ENCODE measurements at places on chromosomes 3 and 15.
A peak's percentile ranks its signal among the peaks of the same experiment; 100 is the strongest.

GRCh38 chr15:71049706-71050422, 65.4 kb upstream of the THSD4 start:
- no peak for DNase-seq

- no peak for DNase-seq
These were observed 52.7 kb downstream of the RPN1 start for GRCh38 chr3:128597900-128598299.

- DNase-seq, result no peak
These were observed 79.2 kb upstream of the COL8A1 start for GRCh38 chr3:99559196-99559595.

- no peak for DNase-seq
These were observed 35.1 kb downstream of the MDFIC2 start for GRCh38 chr3:70277304-70277703.

DNA sequence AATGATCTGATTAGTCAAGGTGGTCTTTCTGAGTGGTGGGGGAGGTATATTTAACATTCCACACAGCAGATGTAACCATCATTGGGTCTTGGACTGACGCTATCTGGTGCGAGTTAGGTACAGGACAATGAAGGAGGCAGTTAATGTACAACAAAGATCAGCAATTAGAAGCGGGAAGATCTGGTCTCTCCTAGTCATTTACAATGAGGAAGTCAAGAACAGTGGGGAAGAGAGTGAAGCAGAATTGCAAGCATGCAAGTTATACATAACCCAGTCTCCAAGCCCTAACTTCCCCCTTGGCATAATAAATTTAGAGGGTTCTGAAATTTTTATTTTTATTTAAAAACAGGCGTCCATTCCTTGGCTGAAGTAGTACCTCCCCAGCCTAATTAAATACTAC, 14.1 kb downstream of the GPD1L start:
- no peak for DNase-seq

DNA sequence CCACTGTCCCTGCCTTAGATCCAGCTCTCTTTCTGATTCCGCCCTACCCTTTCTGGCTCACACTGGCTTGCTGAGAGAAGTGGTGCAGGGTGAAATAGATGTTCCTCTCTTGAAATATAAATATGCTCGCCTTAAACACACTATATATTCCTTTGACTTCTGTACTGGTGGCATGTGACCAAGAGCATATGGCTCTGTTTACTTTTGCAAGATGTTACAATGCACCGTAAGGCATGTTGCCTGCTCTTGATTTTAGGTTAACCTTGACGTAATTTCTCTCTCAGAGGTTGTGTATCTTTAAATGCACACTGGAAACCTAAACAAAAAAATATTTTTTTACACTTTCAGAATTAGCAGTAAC, 749 bp downstream of the RSRC1 start:
- no peak for DNase-seq

DNA sequence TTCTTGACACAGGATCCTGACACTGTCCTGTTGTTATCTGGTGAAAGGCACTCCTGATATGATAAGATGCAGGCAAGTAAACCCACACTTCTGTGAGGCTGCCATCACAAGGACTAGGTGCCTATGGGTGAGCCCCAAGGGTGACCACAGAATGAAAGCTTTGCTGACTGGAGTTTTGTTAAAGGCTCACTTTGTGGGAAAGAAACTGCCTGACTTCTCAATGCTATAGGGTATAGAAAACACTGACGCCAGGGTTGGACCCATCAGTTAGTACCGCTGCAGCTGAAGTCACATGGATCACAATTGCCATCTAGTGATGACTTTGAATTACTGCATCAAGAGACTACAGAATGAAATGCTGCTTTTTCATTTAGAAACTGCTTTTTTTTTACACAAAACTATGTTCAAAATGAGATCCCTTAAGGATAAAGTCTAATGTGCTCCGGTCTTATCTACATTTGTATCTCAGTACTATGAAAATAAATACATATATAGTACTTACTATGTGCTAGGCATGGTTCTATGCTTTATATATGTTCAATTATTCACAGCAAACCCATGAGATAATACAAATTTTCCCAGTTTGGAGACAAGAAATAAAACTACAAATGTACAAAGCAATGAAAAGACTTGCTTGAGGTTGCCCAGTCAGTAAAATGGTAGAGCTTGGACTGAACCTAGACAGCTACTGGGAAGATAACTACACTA, 64.2 kb upstream of the CMSS1 start:
- peak; percentile 56 for DNase-seq

GRCh38 chr3:37934631-37935289, 55.8 kb upstream of the VILL start:
- no peak for DNase-seq

DNA sequence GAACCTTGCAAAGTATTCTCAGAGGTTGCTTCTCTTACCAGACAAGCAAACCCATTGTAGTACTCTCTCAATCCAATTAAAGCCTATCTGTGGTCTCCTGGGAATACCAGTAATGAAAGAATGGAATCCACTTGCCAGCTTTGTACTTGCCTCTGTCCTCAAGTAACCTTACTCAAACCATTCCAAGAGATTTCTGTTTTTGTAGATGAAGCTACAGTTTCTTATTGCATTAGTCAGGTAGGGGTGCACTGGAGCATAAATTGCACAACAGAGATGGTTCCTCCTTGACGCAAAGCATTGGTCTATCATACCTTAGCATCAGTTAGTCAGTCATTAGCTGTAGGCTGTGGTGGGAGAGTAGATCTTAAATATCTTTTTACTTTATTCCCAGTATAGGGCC, 52.9 kb downstream of the BTLA start:
- no peak for DNase-seq

DNA sequence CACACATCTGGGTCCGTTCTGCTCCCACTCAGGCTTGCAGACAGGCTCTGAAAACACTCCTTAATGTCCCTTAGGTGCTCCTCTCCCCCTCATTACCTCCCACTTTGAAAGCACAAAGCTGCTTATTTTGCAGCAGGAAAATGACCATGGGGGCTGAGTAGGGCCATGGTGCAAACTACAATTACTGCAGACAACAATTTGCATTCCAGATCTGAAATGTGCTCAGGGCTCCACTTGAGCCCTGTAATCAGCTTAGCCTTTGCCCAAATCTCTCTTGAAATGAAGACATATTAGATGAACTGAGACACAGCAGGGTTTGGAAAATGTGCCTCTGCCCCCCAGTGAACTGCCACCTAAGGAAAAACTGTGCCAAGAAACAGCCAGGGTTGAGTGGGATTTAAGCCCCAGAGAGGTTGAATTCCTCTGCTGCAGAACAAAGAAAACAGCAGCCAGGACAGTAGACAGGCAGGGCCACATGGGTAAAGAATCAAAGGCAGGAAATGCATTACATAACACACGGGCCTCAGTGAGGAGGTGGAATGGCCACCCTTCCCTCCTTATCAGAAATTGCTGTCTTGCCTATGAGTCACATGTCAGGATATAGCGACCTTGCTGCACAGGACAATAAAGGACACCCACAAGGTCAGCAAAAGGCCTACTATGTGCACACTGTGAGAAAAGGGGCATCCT, 126.8 kb upstream of the ARHGEF3 start:
- DNase-seq, result peak; percentile 25

GRCh38 chr3:45870099-45870498, 16.2 kb upstream of the CCR9 start:
- DNase-seq, result peak; percentile 33

DNA sequence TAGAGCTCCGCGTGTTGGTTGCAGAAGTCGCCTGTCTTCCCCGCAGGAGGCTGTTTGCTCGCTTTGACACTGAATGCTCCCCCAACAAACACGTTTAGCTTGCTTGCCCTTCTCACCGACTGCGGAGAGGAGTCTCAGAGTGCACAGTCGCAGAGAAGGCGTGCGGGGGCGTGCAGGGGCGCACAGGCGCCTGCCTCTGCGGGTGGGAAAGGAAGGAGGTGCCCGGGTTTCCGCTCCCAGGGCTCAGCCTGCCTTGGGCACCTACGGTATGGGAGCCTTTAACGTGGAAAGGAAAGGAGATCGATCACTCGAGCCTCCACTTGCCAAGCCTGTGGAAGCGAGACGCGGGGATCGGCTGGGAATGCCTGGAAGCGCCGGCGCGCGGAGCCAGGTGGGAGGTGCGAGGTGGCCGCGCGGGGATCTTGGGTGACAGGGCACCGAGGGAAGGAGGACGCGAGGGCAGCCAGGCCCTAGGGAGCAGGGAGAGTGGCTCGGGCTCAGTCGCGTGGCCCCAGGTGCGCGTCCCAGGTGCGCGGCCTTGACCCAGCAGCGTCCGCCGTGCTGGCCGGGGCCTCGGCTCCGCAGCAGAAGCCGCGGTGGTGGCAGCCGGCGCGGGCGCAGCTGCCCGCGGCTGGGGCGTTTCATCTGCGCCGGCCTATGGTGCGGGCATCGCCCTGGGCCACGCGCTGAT, at the start of gene FAN1:
Gene FAN1, plus strand, starts transcription at position 419 of the 691 bp plus-strand sequence. CDS start 749 bp downstream, outside the sequence.
- DNase-seq, result peak; percentile 91

DNA sequence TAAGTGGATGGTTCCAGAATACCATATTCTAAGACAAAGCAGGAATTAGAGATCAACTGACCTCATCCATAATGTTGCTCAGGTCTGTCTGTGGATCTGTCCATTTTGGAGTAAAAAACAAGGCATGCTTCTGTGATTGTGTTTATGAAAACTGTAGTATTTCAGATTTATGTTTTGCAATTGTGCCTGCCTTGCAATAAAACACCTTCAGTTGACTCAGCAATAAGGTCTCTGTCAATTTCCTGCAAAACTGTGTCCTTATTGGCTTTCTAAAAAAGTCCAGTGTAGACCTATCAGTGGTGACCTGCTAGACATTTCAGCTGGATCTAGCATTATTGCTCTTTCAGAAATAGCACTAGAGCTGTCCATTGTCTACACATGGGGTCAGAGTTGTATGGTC, 409.5 kb upstream of the AZI2 start:
- no peak for DNase-seq

DNA sequence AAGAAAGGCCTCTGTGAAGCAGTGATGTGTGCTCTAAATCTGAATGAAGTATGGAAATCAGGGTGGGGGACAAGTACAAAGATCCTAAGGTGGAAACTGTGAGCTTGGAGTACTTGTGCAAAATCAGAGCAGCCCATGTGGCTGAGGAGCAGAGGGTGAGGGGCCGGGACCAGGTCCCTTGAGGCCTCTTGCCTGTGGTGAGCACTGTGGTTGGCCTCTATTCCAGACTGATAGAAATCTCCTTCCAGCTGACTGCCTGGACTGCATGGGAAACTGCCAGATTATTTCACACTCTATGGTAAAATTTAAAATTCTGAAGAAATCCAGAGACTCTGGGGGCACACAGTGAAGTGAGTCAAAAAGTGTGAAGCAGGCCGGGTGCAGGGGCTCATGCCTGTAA, 81.4 kb downstream of the TM4SF4 start:
- DNase-seq, result no peak

- DNase-seq, result no peak
These were observed 216.1 kb upstream of the ROPN1 start for GRCh38 chr3:124207873-124208485.

DNA sequence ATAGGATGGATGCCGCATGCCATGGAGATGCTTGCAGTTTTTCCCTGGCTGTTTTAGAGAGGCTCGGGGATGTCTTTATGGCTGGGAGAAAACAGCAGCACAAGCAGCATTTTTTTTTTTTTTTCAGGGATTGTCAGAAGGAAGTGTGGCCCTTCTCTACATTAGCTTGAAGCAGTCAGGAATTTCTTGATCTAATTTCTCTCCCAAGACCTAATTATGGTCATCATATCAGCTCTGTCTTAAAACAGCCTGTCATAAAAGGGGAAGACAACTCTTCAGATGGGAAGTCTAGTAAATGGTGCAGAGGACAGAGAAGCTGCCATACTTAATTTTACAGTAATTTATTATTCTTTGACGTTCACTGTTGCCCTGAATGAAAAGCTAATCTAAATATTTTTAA, 44.5 kb downstream of the EAF1 start:
- no peak for DNase-seq

- DNase-seq, result peak; percentile 20
These were observed 17.9 kb downstream of the PXK start for GRCh38 chr3:58350627-58351013.

GRCh38 chr3:127100459-127101410, 92.2 kb upstream of the PRR23E start:
- no peak for DNase-seq

DNA sequence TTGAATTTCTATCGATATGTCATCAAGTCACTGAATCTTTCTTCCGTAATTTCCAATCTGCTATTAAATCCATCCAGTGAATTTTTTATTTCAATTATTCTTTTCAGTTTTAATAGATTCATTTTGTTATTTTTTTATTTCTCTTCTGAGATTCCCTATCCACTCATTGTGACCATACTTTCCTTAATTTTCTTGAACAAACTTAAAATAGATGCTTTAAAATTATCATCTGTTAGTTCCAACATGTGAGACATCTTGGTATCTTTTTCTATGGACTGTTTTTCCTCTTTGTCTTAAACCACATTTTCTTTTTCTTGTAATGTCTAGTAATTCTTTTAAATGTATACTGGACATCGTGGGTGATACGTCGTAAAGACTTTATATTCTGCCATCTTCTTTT, 236.6 kb upstream of the TLE3 start:
- DNase-seq, result no peak

- DNase-seq, result peak; percentile 3
These were observed 54.6 kb upstream of the MYZAP start for GRCh38 chr15:57537072-57537471.

- DNase-seq, result no peak
These were observed 61.7 kb downstream of the SLC12A1 start for GRCh38 chr15:48267766-48268165.

DNA sequence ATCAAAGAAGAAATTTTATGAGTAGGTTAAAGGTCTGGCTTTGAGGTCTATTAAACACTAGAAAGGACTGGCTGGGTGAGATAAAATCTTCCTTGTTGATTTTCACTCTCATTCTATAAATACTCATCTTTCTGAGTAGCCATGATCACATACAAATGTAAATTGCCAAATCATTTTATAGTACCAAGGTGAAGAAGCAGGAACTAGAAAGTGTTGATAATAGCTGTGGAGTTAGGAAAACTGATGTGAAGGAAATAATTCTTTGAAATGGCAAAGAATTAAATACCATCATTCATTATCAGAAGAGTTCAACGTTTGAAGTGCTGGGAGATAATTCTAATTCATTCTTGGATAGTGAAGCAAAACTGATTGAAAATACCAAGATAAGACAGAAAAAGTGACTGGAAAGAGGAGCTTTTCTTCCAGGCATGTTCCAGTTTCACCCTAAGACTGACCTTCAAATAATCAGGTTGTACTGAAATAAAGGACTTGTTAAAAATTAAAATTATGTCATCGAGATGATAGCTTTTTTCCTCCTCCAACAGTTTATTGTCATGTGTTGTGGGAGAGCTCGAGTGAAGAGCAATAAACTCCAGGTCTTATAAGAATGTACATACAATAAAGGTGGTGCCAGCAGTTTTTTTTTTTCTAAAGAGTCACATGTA, 17.4 kb downstream of the THBS1 start:
- DNase-seq, result no peak

DNA sequence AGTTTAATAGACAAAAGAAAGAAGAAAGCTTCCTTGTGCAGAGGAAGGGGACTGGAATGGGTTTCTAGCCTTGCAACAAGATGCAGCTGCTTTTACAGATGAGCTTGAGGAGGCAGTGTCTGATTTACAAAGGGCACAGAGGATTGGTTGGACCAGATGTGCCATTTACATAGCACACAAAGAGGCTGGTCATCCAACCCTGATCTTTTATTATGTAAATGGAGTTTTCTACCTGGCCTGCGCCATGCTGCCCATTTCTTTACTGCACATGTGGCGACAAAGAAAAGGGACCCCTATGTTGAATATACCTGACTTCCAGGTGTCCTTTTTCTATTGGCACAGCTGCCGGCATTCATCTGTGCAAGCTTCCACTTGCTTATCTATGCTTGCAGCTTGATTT, 409.4 kb upstream of the FRG2C start:
- no peak for DNase-seq

- DNase-seq, result no peak
These were observed 430.7 kb upstream of the CFAP20DC start for GRCh38 chr3:59480486-59480995.
